ENCODE measurements at places on chromosomes 3 and 15. TPM values are rescaled to one million over a fixed set of nuclear protein-coding genes. Genes with fewer than 3 reads are reported as not detected.

NGLY1 gene
- total RNA-seq = 67.1 TPM

CAPN3 gene
- 10.6 TPM for total RNA-seq

PLA2G4E gene
- not detected for total RNA-seq

RTP3 gene
- total RNA-seq = not detected

AMOTL2 gene
- total RNA-seq = not detected

NECTIN3 gene
- total RNA-seq = 6.3 TPM

DNA sequence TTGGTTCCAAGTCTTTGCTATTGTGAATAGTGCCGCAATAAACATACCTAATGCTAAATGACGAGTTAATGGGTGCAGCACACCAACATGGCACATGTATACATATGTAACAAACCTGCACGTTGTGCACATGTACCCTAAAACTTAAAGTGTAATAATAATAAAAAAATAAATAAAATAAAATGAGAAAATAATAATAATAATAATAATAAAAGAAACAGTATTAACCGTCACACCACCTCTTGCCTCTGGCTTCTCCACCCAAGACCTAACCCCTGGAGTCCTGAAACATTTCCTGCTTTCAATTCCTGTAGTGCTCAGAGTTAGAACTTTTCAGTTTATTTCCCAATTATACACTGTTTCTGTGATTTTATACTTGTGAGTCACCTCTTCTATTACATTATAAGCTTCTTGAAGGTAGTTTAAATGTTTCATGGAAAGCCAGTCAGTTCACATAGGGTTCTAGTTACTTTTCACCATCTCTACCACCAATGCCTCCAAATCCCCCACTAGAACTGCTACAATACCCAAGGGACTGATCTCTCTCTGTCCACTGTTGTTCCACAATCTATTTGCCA lies 18.4 kb upstream of the GHSR start:
- no peak for DNase-seq

DNA sequence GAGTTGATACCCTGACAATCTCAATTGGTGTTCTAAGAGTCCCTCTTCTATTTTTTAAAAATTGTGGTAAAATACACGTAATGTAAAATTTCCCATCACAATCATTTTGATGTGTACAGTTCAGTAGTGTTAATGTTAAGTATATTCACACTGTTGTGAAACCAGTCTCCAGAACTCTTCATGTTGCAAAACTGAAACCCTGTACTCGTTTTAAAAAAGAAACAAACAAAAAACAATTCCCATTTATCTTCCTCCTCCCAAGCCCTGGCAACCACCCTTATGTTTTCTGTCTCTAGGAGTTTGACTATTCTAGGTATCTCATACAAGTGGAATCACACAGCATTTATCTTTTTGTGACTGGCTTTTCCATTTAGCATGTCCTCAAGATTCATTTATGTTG lies 28.7 kb upstream of the ALPK3 start:
- no peak for DNase-seq

DNA sequence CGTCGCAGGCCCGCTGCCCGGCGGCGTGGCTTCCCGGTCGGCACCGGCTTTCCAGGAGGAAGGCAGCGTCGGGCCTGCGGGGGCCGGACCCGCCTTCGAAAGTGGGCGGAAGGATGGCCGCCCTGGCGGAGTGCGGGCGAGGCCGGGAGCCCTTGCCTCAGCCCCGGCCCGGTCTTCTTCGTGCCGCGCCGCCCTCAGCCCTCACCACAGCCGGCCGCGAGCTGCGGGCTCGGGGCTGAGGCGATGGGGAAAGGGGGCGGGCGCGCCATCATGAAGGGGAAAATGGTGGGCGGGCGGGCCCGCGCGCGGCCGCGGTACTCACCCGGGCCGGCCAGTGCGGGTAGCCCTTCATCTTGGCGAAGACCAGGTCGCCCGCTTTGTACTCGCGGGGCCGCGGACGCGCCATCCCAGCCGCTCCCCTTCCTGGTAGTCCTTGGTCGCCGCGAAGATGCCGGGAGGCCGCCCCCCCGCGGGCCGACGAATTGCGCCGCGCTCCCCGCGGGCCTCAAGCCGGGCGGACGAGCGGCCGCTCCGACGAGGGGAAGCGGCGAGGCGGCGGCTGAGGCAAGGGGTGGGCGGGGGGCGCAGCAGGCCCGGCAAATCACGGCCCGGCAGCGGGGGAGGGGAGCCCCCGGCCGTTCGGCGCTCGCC lies 489 bp downstream of the HDGFL3 start:
- no peak for DNase-seq

- DNase-seq = no peak
Measured at GRCh38 chr15:58064980-58065444, 499 bp downstream of the ALDH1A2 start.

DNA sequence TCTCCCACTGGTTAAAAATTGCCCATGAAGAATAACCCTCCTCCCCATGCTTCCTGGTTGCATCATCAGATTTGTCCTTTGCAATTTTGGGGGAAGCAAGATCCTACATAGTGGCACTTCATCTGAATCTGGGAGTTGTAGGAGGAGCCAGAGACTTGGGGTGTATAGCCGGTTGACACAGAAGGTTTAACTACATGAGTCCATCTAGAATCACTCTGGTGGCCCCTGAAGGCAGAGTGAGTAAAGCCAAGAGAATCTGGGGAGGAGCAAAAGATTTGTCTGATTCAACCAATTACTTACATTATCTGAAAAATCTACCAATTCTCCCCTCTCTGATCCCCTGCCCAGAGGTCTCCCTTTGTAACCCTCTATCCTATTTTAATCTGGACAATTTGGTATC lies 50.1 kb downstream of the SYN2 start:
- DNase-seq = no peak

- DNase-seq = no peak
Measured at GRCh38 chr3:8298021-8298954, 203.3 kb upstream of the LMCD1 start.

GRCh38 chr15:67967871-67968431 lies 86.2 kb upstream of the PIAS1 start:
- no peak for DNase-seq
